ENCODE measurements at places on chromosomes 12 and 14.
A peak's percentile ranks its signal among the peaks of the same experiment; 100 is the strongest.

DNA sequence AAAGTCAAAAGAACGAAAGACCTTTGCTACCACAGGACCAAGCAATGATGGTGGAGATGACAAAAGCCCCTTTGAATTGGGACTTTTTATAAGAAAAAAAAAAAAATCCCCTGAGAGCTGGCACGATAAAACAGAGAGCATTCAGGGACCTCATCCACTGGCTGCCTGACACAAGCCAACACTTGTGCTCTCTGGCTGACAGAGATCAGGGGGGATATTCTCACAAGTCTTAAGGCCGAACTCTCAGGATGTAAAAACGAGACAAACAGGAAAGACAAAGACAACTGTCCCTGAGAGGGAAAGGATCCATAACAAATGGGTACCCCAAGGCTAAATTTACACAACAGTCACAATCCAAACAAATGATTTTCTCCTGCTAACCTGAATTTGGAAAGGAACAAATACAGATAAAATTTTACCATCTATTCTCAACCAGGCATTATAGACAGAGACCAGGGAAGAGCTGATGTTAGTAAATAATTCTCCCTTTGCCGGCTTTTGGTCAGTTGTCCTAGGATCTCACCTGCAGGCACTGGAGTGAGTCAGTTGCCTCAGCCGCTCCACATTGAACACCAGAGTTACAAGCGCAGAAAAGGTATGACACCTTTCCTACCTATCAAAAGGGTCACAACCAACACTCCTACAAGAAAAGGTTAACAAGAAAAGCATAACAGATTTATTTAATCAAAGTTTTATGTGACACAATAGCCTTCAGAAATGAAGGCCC is 37.9 kb upstream of the GARIN6 start:
- DNase-seq, result no peak

DNA sequence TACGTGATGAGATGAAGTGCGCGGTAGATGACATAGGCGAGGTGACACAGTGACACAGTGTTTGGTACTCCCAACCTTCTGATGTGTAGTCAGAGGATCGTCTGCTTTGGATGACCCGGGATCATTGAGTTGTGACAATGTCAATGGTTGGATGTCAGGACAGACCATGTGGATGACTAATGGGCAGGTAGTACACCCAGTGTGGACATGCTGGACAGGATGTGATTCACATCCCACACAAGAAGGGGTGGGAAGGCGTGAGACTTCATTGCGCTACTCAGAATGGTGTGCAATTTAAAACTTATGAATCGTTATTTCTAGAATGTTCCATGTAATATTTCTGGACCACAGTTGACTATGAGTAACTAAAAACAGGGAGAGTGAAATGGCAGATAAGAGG is 23.8 kb downstream of the MAP3K9 start:
- DNase-seq, result no peak

GRCh38 chr14:54001189-54001878 is 44.7 kb upstream of the BMP4 start:
- no peak for DNase-seq

DNA sequence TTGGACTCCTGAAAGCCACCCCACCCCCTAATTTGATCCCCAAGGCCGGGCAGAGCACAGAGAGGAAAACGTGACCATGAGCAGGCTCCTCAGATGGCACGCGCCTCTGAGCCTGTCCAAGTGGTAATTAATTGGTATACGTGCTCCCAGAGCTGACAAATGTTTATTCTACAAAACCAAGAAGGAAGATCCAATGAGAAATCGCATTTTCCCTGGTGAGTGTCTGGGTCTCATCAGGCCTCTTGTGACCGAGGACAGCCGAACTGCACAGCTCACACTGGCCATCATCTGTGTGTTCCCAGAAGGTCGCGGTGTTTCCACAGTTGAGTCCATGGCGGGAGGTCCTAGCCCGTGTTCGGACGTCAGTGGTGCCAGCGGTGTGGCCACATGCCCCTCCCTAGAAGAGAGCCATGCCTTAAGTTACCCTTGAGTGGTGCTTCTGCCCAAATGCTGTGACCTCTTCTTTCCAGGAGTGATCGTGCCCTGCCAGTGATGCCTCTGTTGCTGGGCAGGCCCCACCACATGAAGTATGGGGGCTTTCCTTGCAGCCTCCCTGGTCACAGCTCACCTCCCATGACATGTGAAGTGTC is 317.5 kb upstream of the RTL1 start:
- no peak for DNase-seq

GRCh38 chr12:115988625-115989563 is 288.6 kb downstream of the MED13L start:
- no peak for DNase-seq

DNA sequence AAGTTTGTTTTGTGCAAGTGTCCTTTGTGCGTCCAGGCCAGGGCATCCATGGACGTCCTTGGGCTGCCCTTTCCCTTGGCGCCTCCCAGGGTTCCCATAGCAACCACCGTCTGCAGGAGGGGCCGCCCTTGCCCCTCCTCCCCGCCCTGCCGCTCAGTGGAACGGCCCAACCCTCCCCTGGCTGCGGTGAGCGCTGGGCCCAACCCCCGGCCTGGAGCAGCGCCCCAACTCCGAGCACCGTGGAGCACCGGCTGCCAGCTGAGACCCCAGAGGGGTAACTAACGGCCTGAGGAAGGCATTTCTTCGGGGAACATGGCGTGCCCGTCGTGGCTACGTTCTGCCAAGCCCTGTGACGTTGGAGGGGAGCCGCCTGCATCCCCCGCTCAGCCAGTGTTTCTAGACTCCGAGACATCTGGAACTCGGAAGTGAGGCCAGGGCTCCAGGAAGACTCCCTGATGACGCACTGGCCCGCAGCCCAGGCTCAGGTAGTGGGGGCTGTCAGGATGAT is 5.3 kb upstream of the ACACB start:
- peak; percentile 93 for DNase-seq

GRCh38 chr12:106178562-106178961 is 39.8 kb upstream of the NUAK1 start:
- DNase-seq, result no peak

DNA sequence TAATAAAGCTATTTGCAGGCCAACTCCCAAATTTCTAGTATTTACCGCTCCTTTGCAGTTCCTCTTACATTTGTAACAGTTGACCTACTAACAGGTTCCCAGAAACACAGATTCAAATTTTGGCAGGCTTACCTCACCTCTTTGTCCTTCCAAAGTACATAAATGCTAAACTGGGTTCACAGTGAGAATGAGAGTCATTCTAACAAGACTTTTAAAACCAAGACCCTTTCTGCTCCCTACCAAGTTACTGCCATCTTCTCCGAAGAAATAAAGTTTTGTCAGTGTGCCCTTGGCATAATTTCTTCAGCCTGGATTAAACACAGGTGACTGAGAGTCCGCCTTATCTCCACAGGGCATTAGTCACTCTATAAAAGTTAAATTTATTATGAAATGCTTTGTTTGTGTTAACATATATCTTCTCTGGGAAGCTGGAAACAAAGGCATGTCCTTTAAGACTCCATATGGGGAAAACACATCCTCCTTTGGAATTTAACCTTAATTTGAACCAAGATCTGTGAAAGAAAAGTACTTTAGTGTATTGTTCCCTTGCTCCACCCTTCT is 28.2 kb downstream of the FOXA1 start:
- no peak for DNase-seq
